ENCODE measurements at places on chromosomes 6 and 20. TPM values are rescaled to one million over a fixed set of nuclear protein-coding genes. Genes with fewer than 3 reads are reported as not detected.

Gene MYCT1
- total RNA-seq, result 7.2 TPM

DNA sequence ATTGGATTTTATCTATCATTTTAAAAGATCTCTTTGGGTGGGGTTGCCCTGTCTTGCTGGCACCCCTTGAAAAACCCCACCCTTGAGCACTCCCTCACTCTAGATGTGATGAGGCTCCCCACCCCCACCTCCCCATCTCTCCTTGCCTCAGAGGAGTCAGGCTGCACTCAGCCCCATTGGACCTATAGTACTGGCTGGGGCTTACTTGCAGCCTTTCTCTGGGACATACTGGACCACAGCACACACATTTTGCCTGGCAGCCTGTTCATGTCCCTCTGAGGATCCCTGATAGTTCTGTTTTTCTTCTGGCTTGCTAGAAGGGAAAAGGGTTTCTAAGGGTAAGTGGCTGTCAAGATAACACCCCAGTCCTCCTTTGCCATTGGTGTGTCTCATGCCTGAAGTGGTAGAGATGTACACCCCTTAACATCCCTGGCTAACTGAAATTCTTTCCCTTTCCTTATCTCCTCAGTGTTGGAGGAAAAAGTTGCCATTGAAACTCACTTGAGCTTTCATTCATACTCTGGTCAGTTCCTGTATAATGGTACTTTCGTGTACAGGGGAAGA is 553.4 kb upstream of the CITED2 start:
- no peak for DNase-seq

GRCh38 chr20:33444797-33445560 is 1.4 kb upstream of the SNTA1 start:
- no peak for DNase-seq

DNA sequence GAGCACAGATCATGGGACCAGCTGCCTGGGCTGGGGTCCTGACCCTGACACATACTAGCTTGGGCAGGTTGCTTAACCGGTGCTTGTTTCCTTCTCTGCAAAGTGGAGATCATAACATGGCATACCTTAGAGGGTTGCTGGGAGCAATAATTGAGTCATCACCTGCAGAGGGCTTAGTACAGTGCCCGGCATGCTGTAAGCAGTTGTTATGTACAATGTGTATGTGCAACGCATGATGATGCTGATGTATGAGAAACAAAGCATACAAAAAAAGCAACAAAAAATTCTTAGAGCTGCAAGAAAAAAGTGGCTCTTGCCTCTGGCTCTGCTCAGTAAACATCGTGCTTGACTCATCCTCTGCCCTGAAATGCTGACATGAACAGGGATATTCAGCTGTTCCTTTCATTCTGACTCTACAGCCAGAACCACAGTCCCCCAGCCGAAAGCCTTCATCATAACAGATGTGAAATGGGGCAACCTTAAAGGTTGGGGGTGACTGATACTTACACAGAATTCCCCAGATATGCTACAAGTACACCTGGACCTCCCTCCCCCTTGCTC is 91.7 kb downstream of the CLIC5 start:
- no peak for DNase-seq

DNA sequence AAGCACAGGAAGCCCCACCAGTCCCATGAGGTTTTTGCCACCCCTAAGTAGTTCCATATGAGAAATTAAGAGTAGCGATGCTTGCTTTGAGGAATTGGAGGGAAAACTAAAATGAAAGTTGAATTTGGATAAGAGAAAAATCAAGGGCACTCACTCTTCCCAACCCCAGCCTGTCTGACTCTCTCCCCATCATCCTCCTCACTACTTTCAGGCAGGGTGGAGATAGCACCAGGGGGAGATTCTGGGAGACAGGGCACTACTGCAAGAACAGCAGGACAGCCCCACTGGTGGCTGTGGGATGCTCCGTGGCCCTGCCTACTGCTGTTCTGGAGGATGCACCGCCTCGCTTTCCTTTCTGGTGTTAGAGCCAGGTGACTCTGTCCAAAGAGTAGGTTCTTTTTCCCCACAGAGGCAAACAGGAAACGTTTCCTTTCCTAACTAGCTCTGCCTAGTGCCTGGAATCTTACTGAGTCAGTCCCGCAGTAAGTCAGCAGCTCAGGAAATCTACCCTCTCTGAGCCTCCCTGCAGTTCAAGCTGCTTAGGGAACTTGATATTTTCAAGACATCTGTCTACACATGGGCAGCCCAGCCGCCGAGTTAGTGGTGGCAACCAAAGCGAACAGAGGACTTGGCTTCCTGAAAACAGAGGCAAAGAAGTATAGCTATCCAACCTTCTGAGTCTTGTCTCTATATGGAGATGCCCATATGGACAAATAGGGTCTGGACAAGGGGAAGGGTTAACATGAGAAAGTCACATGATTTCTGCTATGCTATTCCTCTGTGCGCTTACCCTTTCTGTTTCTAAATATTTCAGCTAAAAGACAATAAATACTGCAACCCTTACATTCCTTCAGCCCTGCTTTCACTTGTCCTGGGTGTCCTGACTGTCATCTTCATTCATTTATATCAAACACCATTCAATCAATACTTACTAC is 11.4 kb downstream of the HLA-E start:
- DNase-seq, result no peak

Data from thoracic aorta (tissue), 2 donors.